ENCODE measurements at places on chromosomes 3 and 15.

DNA sequence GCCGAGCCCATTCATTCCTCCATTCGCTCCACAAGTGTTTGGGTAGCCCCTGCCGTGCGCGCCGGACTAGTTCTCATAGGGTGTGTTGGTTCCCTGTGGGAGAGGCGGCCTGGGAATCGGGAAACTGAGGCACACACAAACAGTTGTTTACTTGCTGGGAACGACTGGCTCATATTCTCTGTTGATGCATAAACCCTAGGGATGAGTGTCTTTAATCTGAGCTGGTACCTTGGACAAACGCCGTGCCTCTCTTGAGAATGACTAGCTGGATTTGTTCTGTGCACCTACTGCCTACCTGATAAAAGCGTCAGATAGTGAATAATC, 737 bp downstream of the DNAJA4 start:
- no peak for DNase-seq

- no peak for DNase-seq
These were observed 146.1 kb downstream of the SUCNR1 start for GRCh38 chr3:152019508-152019907.

DNA sequence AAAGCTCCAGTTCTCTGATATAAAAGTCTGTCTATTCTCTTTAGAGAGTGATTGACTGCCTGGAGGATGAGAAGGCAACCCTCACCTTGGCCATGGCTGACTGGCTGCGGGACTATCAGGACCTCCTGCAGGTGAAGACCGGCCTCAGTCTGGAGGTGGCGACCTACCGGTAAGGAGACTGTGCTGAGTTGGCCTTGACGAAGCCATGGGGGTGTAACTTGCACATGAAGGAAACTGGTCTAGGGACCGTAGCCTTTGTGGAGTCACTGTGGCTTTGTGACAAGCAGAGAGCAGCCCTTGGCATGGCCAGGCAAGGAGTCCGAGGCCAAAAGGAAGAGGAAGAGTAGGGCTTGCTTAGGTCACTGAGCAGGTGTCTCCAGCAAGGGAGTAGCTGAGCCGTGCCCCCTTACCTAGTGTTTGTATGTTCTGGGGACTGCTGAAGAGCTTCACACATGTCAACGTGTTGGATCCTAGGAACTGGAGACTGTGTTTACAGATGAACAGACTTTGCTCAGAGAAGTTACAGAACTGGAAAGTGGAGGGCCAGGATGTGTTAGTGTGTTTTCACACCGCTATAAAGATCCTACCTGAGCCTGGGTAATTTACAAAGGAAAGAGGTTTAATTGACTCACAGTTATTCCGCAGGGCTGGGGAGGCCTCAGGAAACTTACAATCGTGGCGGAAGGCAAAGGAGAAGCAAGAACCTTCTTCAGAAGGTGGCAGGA, 8.8 kb downstream of the SYNM start:
- DNase-seq: no peak

DNA sequence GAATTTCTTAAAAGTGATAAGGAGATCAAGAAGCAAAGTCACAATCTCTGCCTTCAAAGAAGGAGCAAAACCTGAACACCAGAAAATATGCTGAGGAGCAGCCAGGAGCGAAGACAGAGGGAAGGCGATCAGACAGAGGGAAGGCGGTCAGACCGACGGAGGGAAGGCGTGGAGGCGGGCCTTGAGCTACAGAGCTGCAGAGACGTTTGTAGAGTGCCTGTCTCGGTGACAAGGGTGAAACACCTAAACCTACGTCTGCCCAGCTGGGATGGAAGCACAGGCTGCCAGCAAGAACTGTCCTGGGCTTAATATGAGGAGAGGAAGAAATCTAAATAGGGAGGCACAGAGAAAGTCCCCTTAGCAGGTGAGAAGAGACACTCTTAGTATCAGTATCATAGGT, 476.0 kb downstream of the OCA2 start:
- DNase-seq: no peak

DNA sequence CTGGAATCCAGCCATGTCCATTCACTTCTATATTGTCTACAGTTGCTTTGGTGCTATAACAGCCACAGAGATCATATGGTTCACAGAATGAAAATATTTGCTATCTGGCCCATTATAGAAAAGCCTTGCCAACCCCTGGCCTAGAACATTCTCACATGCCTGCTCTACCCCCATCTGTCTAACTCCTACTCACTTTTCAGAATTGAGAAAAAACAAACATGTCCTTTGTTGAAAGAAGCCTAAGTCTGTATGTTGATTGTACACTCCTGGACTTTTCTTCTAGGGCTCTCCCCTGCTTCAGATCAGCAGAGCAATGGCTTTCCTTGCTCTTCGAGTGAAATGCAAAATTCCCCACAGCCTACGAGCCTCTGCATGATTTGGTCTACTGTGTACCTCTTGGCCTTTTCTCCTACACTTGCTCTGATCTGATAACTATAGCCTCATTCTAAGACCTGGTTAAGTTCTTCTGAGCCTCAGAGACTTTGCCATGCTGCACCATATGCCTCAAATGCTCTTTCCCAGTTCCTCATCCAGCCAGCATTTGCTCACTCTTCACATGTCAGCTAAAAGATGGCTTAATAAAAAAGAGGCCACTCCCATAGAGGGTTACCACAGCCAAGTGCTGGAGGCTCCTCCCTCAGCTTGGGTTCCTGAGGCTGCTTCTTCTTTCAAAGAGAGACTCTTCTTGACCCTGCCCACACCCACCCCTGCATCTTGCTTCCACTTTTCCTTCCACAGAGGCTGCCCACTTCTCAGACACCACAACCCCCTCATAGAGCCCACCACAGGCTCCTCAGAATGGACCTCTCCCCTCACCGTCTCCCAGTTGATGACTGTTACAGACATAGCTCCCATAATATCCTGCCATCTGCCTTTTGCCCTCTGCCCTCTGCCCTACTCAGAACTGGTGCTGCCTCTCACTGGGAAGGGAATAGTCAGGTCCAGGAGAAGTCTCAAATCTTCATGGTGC, 22.9 kb upstream of the DCLK3 start:
- no peak for DNase-seq

GRCh38 chr15:39394496-39394895, 186.4 kb upstream of the THBS1 start:
- no peak for DNase-seq

DNA sequence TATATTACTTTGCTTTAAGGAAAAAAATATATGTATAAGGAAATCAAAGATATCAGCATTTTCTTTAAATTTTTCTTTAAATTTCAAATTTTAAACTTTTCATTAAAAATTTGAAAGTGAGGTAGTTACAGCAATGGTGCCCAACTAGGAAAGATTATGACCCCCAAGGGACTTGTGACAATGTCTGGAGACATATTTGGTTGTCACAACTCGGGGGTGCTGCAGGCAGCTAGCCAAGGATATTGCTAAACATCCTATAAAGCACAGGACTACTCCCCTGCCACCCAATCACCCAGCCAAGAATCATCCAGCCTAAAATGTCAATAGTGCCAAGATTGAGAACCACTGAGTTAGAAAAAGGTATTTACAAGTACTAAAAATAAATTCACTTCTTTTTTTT, 57.3 kb downstream of the SLC4A7 start:
- no peak for DNase-seq

All from stimulated activated CD4-positive, alpha-beta T cell treated with anti-CD3 and anti-CD28 coated beads, Interleukin-12 subunit alpha, Interleukin-12 subunit beta, amount 100 ng/mL, for 24 hours (primary cell).